ENCODE measurements at places on chromosomes 1 and 21. TPM values are rescaled to one million over a fixed set of nuclear protein-coding genes. Genes with fewer than 3 reads are reported as not detected.

Gene KCNQ4
- total RNA-seq: 5.7 TPM

Gene MOV10
- total RNA-seq: 31.9 TPM

Gene KRTAP27-1
- not detected for total RNA-seq

Gene NUF2
- 1.6 TPM for total RNA-seq

DNA sequence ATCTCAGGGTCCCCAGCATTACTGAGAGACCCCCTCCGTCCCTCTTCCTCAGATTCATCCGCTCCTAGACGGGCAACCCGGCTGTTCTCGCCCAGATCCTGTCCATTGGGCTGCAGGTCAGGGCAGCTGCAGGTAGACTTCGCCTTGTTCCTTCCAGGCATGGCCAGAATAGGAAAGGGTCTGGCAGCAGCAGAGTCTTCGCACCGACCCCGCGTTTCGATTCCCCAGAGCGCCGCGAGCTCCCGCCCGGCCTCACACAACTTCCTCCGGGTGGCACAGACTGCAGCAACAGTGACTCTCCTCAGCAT lies 265 bp downstream of the NRDC start:
- no peak for DNase-seq

- no peak for DNase-seq
Observed at GRCh38 chr1:22792396-22793160, 81.9 kb downstream of the EPHB2 start.

DNA sequence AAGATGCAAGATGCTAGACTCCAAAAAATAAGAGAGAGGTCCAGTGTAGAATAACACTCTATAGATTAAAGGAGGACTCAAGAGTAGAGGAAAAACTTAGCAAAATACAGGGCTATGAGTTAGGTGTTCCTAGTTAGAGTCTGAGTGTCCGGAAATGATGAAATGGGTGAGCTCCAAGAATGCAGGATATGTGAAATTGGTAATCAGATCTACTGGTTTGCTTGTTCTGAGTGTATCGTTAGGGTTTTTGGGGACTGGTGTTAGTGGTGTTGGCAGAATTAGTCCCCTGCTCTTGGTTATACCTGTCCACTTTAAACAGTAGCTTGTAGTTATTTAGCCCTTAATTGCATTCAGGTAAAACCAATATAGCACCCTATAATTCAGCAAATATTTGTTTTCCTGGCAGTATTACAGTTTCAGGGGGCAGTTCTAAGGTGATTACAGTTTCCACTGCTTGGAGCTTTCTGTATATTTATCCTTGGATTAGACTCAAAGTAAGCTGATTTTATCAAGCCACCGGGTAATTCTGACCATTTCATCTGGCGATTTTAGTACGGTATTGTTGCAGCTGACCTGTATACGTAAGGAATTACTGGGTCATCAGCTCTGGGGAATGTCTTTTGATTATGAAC lies 332.7 kb downstream of the CHRM3 start:
- no peak for DNase-seq

DNA sequence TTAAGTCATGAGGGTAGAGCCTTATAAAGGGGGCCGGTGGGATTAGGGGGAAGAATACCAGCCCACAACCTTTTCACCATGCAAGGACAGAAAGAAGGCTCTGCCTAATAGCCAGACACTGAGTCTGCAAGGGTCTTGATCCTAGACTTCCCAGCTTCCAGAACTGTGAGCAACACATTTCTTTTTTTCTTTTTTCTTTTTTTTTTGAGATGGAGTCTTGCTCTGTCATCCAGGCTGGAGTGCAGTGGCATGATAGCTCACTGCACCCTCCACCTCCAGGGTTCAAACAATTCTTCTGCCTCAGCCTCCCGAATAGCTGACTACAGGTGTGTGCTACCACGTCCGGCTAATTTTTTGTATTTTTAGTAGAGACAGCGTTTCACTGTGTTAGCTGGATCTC lies 1.7 kb upstream of the ARL8A start:
- no peak for DNase-seq

- no peak for DNase-seq
Observed at GRCh38 chr1:34771573-34772371, 9.2 kb upstream of the GJB3 start.

- no peak for DNase-seq
Observed at GRCh38 chr1:83766241-83766691, 232.7 kb downstream of the TTLL7 start.

- DNase-seq: no peak
Observed at GRCh38 chr1:22539510-22540118, 23.7 kb upstream of the EPHA8 start.

- DNase-seq: no peak
Observed at GRCh38 chr1:87820668-87821334, 492.1 kb downstream of the LMO4 start.

GRCh38 chr21:38957575-38958322 lies 152.0 kb downstream of the ETS2 start:
- DNase-seq: no peak
